ENCODE measurements at places on chromosomes 11 and 22.

GRCh38 chr11:134572741-134573675, 161.0 kb upstream of the B3GAT1 start:
- no peak for DNase-seq

DNA sequence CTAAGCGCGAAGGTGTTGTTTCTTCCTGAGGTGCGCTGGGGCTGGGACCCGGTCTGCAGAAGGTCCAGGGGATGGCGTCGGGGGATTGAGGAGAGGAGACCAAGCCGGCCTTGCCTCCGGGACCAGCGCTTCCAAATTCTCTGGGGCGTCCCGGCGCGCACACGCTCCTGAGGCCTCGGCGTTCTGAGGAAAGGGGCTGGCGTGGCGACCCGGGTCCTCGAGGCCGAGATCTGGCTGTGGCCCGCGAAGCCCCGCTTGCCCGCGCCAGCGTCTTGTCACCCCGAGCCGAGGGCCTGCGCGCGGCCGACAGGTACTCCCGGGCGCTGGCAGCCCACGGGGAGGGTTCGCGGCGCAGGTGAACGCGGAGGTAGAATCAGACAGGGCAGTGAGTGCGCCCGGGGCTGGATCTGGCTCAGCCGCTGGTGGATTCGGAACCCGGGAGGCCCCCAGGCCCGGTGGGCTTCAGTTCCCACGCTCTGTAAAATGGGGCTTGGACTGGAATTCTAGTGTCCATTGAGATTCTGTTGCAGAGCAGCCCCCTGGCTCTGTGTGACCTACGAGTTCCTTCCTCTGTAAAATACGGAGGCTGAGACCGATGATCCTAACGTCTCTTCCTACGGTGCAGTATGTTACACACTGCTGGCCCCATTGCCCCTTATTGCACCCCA, 14.7 kb downstream of the SSH3 start:
- no peak for DNase-seq

DNA sequence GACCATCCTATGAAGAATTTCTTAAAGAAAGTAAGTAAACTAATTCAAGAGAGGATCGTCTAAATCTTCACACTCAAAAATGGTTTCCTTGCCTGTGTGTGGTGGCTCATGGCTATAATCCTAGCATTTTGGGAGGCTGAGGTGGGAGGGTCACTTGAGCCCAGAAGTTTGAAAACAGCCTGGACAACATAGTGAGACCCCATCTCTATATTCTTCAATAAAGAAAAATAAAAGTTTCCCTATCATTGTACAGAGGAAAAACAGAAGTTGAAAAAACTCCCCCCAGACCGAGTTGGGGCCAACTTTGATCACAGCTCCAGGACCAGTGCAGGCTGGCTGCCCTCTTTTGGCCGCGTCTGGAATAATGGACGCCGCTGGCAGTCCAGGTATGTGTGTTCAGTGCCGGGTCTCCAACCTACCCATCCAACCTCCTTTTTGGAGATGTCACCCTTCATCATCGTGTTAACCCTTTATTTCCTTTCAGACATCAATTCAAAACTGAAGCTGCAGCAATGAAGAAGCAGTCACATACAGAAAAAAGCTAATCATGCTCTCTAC, 3.0 kb downstream of the RPS25 start:
- DNase-seq = no peak

DNA sequence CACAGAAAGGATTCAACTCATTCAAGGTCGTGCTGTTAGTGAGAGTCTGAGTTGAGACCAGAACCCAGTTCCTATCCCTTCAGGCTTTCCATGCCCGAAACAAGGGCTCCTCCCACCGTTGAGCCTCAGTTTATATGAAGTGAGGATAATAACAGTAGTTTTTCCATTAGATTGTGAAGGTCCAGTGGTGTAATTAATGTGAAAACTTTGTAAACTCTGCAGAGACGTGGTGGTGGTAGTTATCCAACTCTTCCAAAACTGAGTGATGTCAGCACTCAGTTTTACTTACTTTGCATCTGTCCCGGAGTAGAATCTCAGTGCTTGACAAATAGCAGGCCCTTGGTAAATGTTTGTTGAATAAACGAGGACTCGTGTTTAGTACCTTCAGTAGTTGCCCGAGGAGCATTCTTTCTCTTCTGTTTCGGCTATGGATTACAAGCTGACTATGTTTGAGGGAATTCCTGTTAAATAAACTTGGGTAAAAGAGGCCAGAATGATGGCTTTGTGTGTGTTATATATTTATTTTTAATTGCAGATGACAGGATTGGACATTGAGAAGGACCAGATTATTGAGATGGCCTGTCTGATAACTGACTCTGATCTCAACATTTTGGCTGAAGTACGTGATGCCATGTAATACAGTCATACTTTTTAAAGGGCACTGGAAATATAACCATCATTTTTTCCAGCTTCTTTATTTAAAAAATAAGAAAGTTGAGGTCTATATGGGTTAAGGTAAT, 1.0 kb downstream of the REXO2 start:
- DNase-seq = no peak

GRCh38 chr11:19769820-19770219, 57.2 kb downstream of the NAV2 start:
- DNase-seq = no peak

Measured in hematopoietic multipotent progenitor cell treated with erythropoietin and hydrocortisone succinate and interleukin-3 and kit ligand, for 4 days (in vitro differentiated cells).